IMR-90 (cell line): ENCODE measurements at places on chromosomes 13 and 19. TPM values are rescaled to one million over a fixed set of nuclear protein-coding genes. Genes with fewer than 3 reads are reported as not detected.

GRCh38 chr19:50008532-50008931 lies 16.6 kb downstream of the VRK3 start:
- H3K4me3 ChIP-seq = no peak overlapping the region
- H3K27ac ChIP-seq = no peak overlapping the region
- H3K36me3 ChIP-seq = peaks cover 47% of the 10 kb centered on the region

DNA sequence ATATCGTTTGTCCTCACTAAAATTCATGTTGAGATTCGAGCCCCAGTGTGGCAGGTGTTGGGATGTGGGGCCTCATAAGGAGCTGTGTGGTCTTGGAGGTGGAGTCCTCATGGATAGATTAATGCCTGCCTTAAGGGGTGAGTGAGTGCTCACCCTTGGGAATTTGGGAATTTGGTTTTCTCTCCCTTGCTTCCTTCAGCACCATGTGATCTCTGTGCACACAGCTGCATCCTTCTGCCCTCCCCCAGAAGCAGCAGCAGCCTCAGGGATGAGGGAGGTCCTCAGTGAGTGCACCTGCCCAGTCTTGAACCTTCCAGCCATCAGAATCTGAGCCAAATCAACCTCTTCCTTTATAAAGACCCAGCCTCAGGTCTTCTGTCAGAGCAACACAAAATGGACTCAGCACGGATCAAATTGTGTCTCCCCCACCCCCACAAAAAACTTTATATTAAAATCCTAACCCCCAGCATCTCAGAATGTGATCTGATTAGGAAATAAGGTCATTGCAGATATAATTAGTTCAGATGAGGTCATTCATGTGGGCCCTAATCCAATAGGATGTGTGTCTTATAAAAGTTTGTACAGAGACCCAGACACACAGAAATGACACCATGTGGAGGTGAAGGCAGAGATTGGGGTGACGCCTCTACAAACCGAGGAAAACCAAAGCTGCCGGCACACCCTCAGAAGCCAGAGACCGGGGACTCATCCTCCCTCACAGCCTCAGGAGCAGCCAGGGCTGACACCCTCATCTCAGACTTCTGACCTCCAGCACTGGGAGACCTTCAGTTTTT lies 12.9 kb downstream of the CYTH2 start:
- H3K27me3 ChIP-seq = no peaks in the 10 kb centered on the region
- no peak overlapping the region for H3K4me3 ChIP-seq
- peaks cover 15% of the 10 kb centered on the region for H3K4me1 ChIP-seq
- no peak for DNase-seq
- peaks cover 21% of the 10 kb centered on the region for H3K36me3 ChIP-seq

GRCh38 chr13:35957241-35957731 lies 173.9 kb downstream of the DCLK1 start:
- no peaks in the 10 kb centered on the region for H3K4me1 ChIP-seq
- DNase-seq = peak; percentile 50
- no peaks in the 10 kb centered on the region for H3K27me3 ChIP-seq
- H3K27ac ChIP-seq = no peak overlapping the region
- H3K36me3 ChIP-seq = no peaks in the 10 kb centered on the region

- DNase-seq = peak; percentile 86
- no peaks in the 10 kb centered on the region for H3K27me3 ChIP-seq
- peak within 1 kb of the TSS; percentile 89 for H3K4me3 ChIP-seq
- H3K4me1 ChIP-seq = peaks cover 28% of the 10 kb centered on the region
Measured at GRCh38 chr19:41218615-41219507, at the start of gene AXL. Gene AXL (plus strand): TSS chr19:41219223. CDS start chr19:41219393, 170 bp downstream.

The HTR2A gene
- 0.02 TPM in 1 of 2 replicates, not detected in the other for polyA plus RNA-seq

The HOMER3 gene
- 77.0 and 84.5 TPM in 2 replicates for polyA plus RNA-seq

- no peaks in the 10 kb centered on the region for H3K4me1 ChIP-seq
- peak; percentile 18 for DNase-seq
- peaks cover 2% of the 10 kb centered on the region; the same call in 1 of the 2 replicates for H3K27me3 ChIP-seq
- H3K36me3 ChIP-seq = no peaks in the 10 kb centered on the region
Measured at GRCh38 chr13:111429064-111429558, 108.7 kb downstream of the TEX29 start.

DNA sequence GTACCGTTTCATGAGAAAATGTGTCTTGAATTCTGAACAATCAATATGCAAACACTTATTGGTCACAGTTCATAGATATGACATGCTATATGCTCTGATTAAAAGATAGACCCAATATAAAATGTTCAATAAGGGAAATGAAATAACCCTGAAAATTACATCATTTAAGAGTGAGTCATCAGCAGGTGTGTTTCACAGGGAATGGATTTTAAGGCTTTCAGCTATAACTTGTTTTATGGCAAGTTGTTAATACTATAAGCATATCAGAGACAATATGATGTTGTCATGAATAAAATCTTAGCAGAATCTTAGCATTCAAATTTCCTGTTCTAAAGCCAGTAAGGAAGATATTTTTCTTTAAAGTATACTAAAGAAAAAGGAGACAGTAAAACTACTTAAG lies 483.4 kb upstream of the PCDH9 start:
- DNase-seq = no peak
- H3K4me3 ChIP-seq = no peak overlapping the region
- no peaks in the 10 kb centered on the region for H3K36me3 ChIP-seq
- no peaks in the 10 kb centered on the region for H3K4me1 ChIP-seq

DNA sequence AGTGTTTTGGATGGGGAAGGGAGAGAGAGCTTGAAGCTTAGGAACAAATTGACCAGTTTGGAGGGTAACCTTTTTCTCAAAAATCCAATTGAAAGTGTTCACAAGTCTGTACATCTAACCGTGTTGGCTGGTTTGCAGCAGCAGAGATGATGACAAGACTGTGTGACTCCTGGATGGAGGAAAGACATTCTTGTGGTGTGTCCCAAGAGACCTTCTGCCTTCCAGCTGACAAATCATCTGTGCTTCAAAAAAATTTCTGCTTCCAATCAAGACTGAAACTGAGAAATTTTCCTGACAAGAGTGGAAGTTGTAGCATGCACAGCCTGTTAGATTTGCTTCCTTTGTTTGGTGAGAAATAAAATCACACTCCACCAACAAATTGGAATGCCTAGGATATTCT lies 56.2 kb downstream of the LACC1 start:
- H3K4me3 ChIP-seq = no peak overlapping the region
- H3K36me3 ChIP-seq = no peaks in the 10 kb centered on the region
- no peaks in the 10 kb centered on the region for H3K4me1 ChIP-seq
- H3K27me3 ChIP-seq = peaks cover 27% of the 10 kb centered on the region

GRCh38 chr13:97757807-97758206 lies 195.7 kb upstream of the IPO5 start:
- no peaks in the 10 kb centered on the region for H3K36me3 ChIP-seq
- no peaks in the 10 kb centered on the region for H3K4me1 ChIP-seq
- no peak for DNase-seq
- no peak overlapping the region for H3K4me3 ChIP-seq
- H3K27ac ChIP-seq = no peak overlapping the region

The ZNF132 gene
- polyA plus RNA-seq = 1.4 and 2.4 TPM in 2 replicates

DNA sequence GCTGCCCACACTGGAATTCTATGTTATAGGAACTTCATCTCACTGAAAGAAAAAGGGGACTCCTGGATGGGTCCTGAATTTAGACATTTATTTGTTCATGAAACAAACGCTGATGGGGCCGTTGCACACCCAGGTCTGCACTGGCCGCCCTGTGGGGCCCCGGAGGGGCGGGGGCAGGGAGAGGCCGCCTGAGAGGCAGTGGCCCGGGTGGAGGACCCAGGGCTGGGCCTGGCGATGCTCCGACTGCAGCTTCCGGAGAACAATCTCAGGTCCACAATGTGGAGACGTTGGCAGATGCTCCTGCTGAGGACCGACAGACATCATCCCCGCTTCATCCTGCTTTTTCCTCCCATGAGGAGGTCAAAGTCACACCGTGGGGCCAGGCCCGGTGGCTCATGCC lies 16.3 kb upstream of the PTBP1 start:
- H3K36me3 ChIP-seq = no peaks in the 10 kb centered on the region
- H3K27me3 ChIP-seq = no peaks in the 10 kb centered on the region
- no peak for DNase-seq
- H3K27ac ChIP-seq = no peak overlapping the region
- H3K4me3 ChIP-seq = no peak overlapping the region
- peaks cover 19% of the 10 kb centered on the region for H3K4me1 ChIP-seq

- no peak overlapping the region for H3K27ac ChIP-seq
- no peaks in the 10 kb centered on the region for H3K36me3 ChIP-seq
- DNase-seq = peak; percentile 24
- H3K4me3 ChIP-seq = no peak overlapping the region
Measured at GRCh38 chr13:66425741-66426140, 804.4 kb downstream of the PCDH9 start.

GRCh38 chr19:32165141-32165540 lies 180.3 kb upstream of the ZNF507 start:
- no peaks in the 10 kb centered on the region for H3K27me3 ChIP-seq
- H3K4me3 ChIP-seq = no peak overlapping the region
- no peak for DNase-seq
- H3K36me3 ChIP-seq = no peaks in the 10 kb centered on the region
- no peaks in the 10 kb centered on the region for H3K4me1 ChIP-seq
- no peak overlapping the region for H3K27ac ChIP-seq

DNA sequence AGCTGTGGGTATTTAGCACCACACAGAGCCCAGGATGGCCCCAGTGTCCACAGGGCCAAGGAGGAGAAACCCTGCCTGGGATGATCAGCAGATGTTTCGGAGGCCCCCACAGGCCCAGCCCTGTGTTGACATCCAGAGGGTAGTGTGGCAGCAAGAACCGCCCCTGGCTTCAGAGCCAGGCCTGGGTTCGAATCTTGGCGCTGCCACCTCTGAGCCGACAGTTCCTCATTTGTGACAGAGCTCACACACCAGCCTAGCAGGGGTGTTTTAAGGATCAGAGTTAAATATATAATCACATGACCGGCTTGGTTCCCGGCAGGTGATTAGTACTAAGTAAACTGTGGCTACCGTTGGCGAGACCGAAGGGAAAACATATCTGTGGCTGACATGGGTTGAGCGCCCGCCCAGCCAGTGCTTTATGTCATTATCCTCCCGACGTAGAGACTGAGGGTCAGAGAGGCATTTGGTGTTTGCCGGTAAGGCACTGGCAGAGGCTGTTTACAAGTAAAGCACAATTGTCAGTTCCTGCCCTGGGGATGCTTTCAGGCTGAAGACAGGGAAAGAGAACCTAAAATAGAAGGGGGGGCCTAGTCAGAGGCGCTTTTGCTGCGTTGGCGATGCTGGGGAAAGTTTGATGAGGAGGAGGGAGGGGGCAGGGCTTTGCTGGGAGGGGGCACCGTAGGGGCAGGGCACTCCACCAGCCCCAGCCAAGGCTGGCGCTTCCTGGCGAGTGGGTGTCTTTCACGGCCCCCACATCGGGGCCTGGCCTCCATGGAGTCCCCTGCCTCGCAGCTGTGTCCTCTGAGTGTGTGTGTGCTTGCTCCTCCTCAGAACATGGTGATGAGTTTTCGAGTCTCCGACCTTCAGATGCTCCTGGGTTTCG lies 4.8 kb downstream of the PIAS4 start:
- peaks cover 40% of the 10 kb centered on the region for H3K36me3 ChIP-seq
- H3K27me3 ChIP-seq = no peaks in the 10 kb centered on the region
- no peak overlapping the region for H3K4me3 ChIP-seq
